Stimulated activated CD4-positive, alpha-beta T cell treated with anti-CD3 and anti-CD28 coated beads, Interleukin-12 subunit alpha, Interleukin-12 subunit beta, amount 100 ng/mL, for 24 hours (primary cell): ENCODE measurements at places on chromosomes 2 and 18.

GRCh38 chr2:10382354-10383061 lies 65.6 kb downstream of the ODC1 start:
- no peak for DNase-seq

DNA sequence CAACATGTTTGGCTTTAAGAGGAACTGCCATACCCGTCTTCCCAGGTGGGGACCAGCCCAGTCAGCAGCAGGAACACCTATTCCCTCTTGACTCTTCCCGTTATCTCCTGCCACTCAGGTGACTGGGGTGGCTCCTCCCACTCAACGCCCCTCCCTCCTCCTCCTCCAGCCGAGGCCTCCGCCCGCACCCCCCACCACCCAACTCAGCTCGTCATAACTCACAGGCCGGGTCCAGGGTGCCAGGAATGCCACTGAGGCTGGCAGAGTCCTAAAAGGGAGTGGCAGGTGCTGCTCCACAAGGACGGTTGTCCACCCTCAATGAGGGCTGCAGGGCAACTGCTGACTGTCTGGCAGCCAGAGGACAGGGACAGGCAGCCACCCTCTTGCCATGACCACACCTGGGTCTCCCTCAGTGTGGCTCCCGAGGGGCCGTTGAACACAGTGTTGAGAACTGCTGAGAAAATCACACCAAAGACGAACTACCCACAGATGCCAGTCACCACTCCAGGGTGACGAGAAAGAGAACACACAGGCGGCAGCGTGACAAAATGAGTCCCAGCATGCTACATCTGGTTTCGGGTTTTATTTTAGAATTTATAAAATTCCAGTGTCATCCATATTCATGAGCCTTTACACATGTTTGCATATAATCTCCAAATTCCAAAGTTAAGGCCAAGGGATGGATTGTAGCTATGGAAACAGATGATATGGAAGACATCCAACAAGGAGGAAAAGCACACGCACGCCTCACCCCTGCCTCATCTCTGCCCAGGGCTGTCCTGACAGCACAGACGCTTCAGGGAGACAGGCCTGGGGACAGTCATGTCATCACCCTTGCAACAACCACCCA lies 38.5 kb downstream of the ANO7 start:
- DNase-seq = no peak

- DNase-seq = no peak
Measured at GRCh38 chr2:234259440-234259839, 208.9 kb downstream of the SPP2 start.

DNA sequence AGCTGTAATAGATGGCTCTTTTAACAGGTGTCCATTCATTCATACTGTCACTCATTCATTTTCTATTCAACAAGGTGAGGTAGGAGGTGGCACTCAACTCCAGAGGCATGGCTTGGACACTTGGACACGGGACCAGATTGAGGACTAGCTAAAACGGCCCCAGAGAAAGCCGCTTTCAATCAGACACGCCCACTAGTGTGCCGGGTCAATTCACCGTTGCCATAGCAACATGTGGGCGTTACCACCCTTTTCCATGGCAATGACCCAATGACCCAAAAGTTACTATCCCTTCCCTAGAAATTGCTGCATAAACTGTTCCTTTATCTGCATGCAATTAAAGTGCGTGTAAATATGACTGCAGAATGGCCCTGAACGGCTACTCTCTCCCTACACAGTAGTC lies 49.2 kb upstream of the LGALSL start:
- DNase-seq = no peak

DNA sequence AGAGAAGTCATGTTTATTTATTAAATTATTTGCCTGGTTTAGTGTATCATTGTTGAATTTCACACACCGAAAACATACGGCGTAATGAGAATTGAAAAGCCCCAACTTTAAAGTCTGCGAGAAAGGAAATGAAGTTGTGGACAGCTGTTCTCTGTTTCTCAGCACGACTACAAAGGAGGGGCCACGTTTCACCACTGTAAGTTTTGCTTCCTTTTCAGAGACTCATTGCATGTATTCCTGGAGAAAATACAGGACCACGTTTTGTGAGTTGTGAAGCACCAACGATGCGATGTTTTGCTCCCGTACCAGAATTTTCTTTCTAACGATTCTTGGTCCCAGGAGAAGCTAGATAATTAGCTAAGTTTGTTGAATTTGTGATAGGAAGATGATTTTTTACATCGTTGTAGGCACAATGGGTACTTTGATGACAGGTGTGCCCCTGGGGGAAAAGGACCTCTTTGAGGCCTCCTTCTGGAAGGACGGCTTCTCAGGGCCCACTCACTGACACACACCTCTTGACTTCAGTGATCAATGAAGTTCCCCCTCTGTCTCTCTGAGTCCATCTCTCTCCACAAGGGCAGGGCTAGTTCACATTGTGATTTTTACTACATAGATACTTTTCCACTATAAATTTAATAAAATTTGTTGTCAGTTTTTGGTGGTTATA lies 23.7 kb upstream of the ACKR3 start:
- DNase-seq = no peak

GRCh38 chr2:183541766-183542165 lies 417.5 kb downstream of the NUP35 start:
- no peak for DNase-seq

- DNase-seq = no peak
Measured at GRCh38 chr2:177347570-177347969, 45.0 kb upstream of the AGPS start.

GRCh38 chr2:10097352-10098148 lies 17.3 kb upstream of the CYS1 start:
- DNase-seq = no peak

DNA sequence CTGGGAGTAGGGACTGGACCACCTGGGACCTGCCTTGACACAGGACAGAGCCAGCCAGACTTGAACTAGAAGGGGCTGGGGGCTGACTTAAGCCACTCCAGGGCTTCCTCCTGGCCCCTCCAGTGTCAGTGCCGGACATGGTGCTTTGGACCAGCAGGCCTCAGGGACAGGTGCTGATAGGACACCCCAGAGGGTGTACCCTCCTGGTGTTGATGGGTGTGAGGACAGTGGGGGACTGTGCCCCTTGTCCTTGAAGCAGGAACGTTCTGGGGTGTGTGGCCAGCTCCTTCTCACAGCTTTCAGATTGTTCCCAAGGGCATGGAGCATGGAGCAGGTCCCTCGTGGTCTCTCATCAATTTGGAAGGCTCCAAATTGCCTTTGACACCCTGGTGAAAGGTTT lies 6.8 kb downstream of the MAL start:
- DNase-seq = no peak

- DNase-seq = no peak
Measured at GRCh38 chr2:33298233-33298632, 178.2 kb upstream of the RASGRP3 start.

DNA sequence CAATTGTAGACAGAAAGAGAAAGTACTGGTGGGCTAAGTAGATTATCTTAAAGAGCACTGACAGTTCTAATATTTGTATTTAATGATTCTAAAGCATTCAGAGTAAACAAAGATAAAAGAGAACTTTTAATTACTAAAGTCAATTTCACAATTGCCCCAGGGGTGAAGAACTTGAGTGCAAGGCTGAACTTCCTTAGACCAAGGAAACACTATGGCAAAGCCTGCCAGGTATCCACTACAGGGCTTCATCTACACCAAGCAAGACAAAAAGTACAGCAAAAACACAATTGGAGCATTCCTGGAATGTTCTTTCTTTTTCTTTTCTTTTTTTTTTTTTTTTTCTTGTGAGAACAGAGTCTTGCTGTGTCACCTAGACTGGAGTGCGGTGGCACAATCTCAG lies 46.9 kb upstream of the NDUFV2 start:
- no peak for DNase-seq

GRCh38 chr2:209380293-209380692 lies 43.6 kb upstream of the MAP2 start:
- DNase-seq = no peak

GRCh38 chr2:200301953-200302858 lies 4.3 kb upstream of the SPATS2L start:
- DNase-seq = no peak

GRCh38 chr2:85516653-85517389 lies 22.1 kb upstream of the MAT2A start:
- no peak for DNase-seq

- no peak for DNase-seq
Measured at GRCh38 chr18:37698508-37699040, 133.0 kb upstream of the CELF4 start.

DNA sequence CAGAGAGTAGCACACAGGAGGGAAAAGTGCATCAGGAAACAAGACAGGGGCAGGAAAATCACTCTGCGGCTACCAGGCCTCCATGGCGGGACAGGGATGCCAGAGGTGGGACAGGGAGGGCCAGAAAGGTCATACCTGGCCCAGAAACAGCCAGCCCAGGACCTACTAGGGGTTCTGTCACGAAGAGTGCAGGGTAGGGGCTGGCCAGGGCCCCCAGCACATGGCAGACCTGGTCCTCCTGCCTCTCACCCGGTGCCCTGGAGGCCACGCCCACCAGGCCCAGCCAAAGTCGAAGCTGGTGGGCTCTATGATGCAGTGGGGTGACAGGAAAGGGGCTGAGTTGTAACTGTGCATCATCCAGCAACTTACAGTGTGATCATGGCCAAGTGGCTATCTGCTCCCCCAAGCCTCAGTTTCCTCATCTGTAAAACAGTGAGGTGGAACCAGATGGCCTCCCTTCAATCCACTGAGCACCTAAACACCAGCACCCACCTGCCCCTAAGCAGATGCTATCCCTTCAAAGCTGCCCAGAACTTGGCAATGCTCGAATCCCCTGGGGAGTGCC lies 10.6 kb downstream of the CYP26B1 start:
- DNase-seq = no peak

GRCh38 chr2:80377071-80377470 lies 72.5 kb upstream of the LRRTM1 start:
- no peak for DNase-seq

- DNase-seq = no peak
Measured at GRCh38 chr2:205865905-205866441, 183.7 kb downstream of the NRP2 start.

GRCh38 chr2:148876202-148876594 lies 1.2 kb downstream of the KIF5C start:
- no peak for DNase-seq

- no peak for DNase-seq
Measured at GRCh38 chr2:3236300-3237045, 141.1 kb downstream of the EIPR1 start.

DNA sequence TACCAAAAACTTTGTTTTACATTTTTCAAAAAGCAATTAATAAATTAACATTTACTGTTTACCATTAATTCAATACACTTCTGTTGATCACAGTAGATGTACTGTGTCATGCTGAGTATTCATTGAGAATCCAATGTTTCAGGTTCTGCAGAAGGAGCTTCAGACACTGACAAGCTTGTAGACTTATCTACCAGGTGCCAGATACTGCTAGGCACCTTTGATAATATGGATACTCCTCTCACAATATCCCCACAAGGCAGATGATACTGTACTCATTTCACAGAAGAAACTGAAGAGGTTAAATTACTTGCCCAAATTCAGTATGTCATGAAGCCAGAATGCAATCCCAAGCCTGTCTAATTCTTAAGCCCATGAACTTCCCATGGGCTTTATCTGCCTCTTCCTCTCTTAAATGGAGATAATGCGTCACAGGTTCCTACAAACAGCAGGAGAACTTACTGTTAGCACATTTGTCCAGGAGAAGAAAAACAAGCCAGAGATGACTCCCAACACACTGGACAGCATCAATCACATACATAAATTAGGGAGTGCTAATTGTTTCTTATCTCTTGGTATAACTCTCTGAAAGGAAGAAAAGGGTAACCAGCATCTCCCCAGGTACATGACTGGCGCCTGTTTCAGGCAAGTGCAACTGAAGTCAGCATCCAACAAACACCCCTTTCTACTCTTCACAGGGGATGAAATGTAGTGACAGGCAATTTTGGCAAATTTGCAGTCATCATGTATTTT lies 27.4 kb downstream of the ITSN2 start:
- no peak for DNase-seq

GRCh38 chr18:36675542-36675941 lies 153.3 kb downstream of the TPGS2 start:
- no peak for DNase-seq

DNA sequence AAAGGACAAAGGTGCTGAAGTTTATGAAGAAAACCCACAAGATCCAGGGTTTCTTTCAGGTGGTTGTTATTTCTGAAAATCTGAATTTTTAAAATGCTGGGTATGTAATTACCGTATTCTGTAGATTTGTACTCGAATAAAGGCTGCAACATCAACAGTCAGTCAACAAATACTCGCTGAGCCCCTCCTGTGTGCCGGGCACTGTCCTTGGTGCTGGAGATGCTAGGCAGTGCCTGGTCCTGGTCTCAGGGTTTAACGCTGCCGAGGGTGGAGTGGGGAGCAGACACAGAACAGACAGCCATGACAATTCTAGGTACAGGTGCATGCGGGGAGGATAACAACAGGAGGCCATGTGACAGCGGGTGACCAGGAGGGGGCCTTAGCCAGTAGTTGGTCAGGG lies 27.2 kb upstream of the PDIA6 start:
- no peak for DNase-seq

- no peak for DNase-seq
Measured at GRCh38 chr2:164932377-164932776, 22.9 kb downstream of the SLC38A11 start.

- DNase-seq = no peak
Measured at GRCh38 chr18:11251229-11251890, 102.0 kb upstream of the PIEZO2 start.

- DNase-seq = no peak
Measured at GRCh38 chr18:57057890-57058289, 89.0 kb upstream of the BOD1L2 start.
